ENCODE measurements at places on chromosomes 6 and 20.

GRCh38 chr20:53557130-53557529 lies 36.5 kb downstream of the ZNF217 start:
- DNase-seq, result no peak

DNA sequence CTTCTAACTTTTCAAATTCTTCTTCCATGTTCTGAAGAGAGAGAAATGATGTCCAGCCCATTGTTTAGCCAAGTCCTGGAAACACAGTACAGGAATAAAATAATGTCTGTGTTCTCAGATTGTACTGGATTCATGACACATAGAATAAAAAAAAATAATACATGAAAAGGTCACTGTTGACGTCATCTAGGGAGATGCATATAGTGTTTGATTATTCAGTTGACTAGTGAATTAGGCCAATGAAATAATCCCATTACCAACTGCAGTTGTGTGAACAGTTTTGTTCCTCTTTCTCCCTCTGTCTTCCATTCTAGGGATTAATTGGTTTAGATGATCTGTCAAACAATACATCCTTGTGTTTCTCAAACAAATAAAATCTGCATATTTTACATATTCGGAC lies 222.8 kb downstream of the ALDH8A1 start:
- no peak for DNase-seq

GRCh38 chr20:58416835-58417234 lies 27.8 kb downstream of the VAPB start:
- DNase-seq, result no peak

DNA sequence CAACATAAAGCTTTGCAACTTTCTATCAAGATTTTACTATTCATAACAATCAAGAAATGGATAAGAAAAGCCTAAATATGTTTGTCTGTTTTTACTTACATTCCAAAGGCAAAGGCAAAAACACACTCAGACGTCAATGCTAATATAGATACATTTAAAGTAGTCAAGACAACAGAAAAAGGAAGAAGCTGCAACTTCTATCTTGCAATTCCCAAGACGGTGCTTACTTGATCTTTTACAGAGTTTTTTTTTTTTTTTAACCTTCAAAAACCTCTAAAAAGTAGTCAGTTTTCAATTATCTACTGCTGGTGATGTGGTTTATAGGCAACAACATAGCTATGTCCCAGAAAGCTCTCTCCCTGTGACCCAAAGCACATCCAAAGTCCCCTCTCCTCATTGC lies 58.1 kb downstream of the EPB41L2 start:
- no peak for DNase-seq

- DNase-seq, result no peak
Measured at GRCh38 chr6:30881392-30882203, 2.7 kb upstream of the DDR1 start.

- no peak for DNase-seq
Measured at GRCh38 chr6:1135726-1136414, 176.0 kb upstream of the FOXQ1 start.
